ENCODE measurements at places on chromosomes 7 and 10.
A peak's percentile ranks its signal among the peaks of the same experiment; 100 is the strongest.

GRCh38 chr7:150947241-150947745, 30.8 kb downstream of the KCNH2 start:
- no peak for DNase-seq

- no peak for DNase-seq
Measured at GRCh38 chr7:121008816-121009215, 20.3 kb downstream of the CPED1 start.

DNA sequence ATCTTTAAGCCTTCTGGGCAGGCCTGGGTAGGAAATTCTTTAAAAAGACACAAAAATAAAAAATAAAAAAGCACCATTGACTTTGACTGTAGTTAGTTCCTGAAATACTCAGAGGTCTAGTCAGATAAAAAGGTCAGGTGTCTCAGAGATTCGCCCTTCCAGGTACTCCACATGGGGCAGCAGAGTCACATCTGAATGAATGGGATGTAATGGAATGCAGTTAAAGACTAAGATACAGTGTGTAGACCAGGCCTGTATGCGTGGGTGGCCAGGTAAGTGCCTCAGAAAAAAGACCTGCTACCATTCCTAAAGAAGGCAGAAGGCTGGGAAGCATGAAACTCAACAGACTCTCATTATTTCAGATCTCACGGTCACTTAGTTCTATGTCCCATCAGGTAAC, 68.6 kb upstream of the SEM1 start:
- no peak for DNase-seq

DNA sequence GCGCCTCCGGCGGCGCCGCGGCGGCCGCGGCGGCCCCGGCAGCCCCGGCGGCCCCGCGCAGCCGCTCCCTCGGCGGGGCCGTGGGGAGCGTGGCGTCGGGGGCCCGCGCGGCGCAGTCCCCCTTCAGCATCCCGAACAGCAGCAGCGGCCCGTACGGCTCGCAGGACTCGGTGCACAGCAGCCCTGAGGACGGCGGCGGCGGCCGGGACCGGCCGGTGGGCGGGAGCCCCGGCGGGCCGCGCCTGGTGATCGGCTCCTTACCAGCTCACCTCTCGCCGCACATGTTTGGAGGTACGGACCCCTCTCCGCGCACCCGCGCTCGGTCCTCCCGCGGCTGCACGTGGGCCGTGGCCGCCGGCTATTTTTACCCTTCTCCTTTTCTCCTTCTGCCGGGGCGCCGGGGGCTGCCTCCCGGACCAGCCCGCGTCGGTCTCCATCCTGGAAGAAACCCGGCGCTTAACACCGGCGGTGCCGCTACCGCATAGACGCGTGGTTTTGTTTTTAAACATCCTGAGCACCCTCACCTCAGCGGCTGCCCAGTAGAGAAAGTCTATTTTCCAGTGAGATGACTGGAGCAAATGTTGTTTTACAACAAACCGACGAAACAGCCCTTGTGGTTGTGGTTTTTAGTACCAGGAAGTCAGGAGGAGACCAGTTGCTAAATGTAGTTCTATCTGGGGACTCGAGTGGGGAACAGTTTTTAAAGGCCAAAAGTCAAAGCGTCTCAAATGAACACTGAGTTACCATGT, 1.3 kb downstream of the ZNRF2 start:
- DNase-seq: peak; percentile 12

GRCh38 chr7:93838966-93839365, 51.6 kb downstream of the TFPI2 start:
- DNase-seq: no peak

- peak; percentile 57 for DNase-seq
Measured at GRCh38 chr7:157612664-157613561, 276.1 kb downstream of the DNAJB6 start.

DNA sequence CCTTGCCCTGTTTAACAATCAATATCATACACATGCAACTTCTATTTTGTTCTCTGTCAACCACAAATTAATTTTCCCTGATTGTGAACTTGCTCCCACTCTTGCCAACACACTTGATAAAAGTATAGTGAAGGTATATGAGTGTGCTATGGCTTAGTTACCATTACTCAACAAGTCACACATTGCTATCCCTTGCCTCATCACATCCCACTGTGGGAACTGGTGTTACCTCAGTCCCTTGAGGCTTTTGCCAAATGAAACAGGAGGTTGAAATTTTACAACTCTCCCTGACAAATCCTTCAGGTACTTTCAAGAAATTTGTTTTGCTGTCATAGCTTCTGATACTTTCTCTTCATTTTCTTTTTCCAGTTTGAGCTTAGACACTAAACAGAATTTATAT, 472.5 kb upstream of the SEMA3D start:
- no peak for DNase-seq

- no peak for DNase-seq
Measured at GRCh38 chr7:114439581-114439980, 25.0 kb downstream of the FOXP2 start.

GRCh38 chr7:80860554-80860953, 58.3 kb downstream of the SEMA3C start:
- DNase-seq: no peak

DNA sequence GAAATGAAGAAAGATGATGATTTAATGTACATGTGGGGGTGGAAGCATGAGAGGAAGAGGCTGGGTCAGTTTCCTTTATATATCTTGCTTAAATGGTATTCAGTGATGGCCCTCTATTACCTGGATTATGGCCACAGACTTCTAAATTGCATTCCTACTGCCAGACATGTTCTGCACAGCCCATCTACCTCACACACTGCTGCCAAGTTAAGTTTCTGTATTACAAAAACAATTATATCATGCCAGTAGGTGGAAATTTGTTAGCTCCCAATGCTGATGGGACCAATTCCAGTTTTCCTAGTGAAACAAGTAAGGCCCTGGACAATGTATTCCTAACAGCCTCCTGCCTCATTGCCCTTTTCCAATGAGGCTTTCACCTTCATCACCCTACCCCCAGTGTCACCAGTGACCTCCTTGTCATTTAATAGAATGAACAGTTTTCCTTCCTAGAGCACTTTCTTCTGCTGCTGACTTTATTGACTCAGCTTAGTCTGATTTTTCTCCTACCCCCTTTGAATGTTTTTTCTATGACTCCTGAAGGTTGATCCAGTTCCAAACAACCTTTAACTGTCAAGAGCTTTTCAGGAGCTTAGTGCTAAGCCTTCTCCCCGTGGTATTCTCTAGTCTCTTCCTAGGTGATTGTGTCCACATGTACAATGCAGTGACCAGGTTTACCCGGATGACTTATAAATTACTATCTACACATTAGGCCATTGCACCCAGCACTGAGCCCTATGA, 316.6 kb upstream of the ANKRD30A start:
- DNase-seq: no peak

GRCh38 chr10:123154092-123154710, at the start of gene BUB3:
Gene BUB3, plus strand, starts transcription at chr10:123154402. Its CDS starts 516 bp downstream, at chr10:123154918.
- DNase-seq: peak; percentile 97

GRCh38 chr7:92699560-92699959, 109.4 kb upstream of the FAM133B start:
- no peak for DNase-seq
